ENCODE measurements at places on chromosomes 1 and 21. TPM values are rescaled to one million over a fixed set of nuclear protein-coding genes. Genes with fewer than 3 reads are reported as not detected.
A peak's percentile ranks its signal among the peaks of the same experiment; 100 is the strongest.

GRCh38 chr1:80154176-80154575 lies 1147.6 kb upstream of the ADGRL4 start:
- DNase-seq: no peak
- no peaks in the 10 kb centered on the region for H3K36me3 ChIP-seq
- no peaks in the 10 kb centered on the region for H3K27me3 ChIP-seq
- no peak overlapping the region for H3K27ac ChIP-seq
- no peak overlapping the region for H3K4me3 ChIP-seq

DNA sequence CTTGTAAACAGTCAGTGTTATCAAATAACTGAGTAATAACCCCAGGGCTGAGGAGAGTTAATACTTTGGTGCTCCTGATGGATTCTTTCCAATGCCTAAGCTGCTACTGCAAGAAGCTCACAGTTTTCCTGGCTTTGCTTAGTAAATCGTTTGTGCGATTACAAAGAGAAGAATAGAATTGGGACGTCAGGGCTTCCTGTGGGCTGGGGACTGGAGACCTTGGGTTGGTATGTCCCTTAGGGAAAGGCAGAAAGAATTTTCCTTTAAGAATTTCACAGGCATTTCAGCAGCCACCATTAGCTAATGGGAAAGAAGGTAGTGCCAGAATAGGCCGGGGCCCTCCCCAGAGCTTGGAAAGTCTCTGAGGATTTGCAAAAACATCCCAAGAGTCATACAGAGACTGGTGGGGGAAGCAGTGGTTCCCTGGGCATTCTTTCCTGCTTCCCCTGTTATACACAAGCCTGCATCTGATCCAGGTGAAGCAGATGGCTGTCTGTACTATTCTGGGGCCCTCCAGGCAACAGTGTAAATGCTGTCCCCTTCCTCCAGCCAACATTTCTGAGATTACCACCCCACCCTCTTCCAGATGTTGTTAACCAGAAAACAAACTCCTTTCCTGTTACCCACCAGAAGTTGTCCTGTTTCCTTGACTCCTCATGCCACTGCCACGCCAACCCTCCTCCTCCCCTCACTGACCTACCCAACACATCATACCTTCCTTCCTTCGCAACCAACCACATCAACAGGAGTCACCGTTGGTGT lies 40.2 kb downstream of the PLXNA2 start:
- H3K27ac ChIP-seq: peak overlapping the region; percentile 54
- no peak overlapping the region for H3K4me3 ChIP-seq
- DNase-seq: no peak
- peaks cover 37% of the 10 kb centered on the region for H3K4me1 ChIP-seq

GRCh38 chr1:145926686-145927062 lies 610 bp downstream of the RBM8A start:
- no peaks in the 10 kb centered on the region for H3K27me3 ChIP-seq
- H3K4me1 ChIP-seq: peaks cover 14% of the 10 kb centered on the region
- peaks cover 45% of the 10 kb centered on the region for H3K36me3 ChIP-seq
- H3K27ac ChIP-seq: peak overlapping the region; percentile 98
- H3K4me3 ChIP-seq: peak overlapping the region; percentile 78

RGS13 gene
- total RNA-seq: not detected

- H3K27ac ChIP-seq: peak overlapping the region; percentile 86
- H3K4me3 ChIP-seq: peak overlapping the region; percentile 19
- no peak for DNase-seq
- H3K27me3 ChIP-seq: no peaks in the 10 kb centered on the region
- H3K4me1 ChIP-seq: peaks cover 54% of the 10 kb centered on the region
These were observed 37.3 kb downstream of the MACO1 start for GRCh38 chr1:25468033-25468432.

DNA sequence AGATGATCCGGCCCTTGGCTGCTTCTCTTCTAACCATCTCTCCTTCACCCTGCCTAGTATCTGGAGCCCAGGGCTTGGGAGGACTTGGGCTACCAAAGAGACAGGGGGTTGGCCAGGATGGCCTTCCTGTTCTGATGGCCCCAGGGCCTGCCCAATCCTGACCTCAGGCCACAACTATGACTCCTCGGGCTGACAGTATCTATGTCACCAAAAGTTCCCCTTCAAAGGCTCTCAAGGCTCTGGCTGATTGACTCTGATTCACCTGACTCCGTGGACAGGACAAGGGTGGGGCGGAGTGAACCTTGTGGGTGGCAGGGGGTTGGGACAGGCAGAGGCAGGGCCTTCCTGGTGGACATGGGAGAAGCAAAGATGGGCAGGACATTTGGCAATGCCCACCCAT lies 12.7 kb downstream of the MEF2D start:
- peak overlapping the region; percentile 98 for H3K4me3 ChIP-seq
- H3K36me3 ChIP-seq: peaks cover 28% of the 10 kb centered on the region
- H3K4me1 ChIP-seq: peaks cover 91% of the 10 kb centered on the region
- DNase-seq: no peak
- no peaks in the 10 kb centered on the region for H3K27me3 ChIP-seq

SLAMF9 gene
- not detected for total RNA-seq

- peaks cover 22% of the 10 kb centered on the region for H3K36me3 ChIP-seq
- DNase-seq: no peak
- H3K27ac ChIP-seq: no peak overlapping the region
- peaks cover 6% of the 10 kb centered on the region for H3K4me1 ChIP-seq
- H3K27me3 ChIP-seq: no peaks in the 10 kb centered on the region
- H3K4me3 ChIP-seq: no peak overlapping the region
These were observed 43.0 kb downstream of the LYST start for GRCh38 chr1:235823684-235824083.

AQP10 gene
- total RNA-seq: not detected

GRCh38 chr21:30337772-30338171 lies 278 bp upstream of the KRTAP27-1 start:
- no peak for DNase-seq
- H3K36me3 ChIP-seq: no peaks in the 10 kb centered on the region
- no peak overlapping the region for H3K27ac ChIP-seq
- no peaks in the 10 kb centered on the region for H3K27me3 ChIP-seq
- H3K4me1 ChIP-seq: no peaks in the 10 kb centered on the region
- no peak overlapping the region for H3K4me3 ChIP-seq

DNA sequence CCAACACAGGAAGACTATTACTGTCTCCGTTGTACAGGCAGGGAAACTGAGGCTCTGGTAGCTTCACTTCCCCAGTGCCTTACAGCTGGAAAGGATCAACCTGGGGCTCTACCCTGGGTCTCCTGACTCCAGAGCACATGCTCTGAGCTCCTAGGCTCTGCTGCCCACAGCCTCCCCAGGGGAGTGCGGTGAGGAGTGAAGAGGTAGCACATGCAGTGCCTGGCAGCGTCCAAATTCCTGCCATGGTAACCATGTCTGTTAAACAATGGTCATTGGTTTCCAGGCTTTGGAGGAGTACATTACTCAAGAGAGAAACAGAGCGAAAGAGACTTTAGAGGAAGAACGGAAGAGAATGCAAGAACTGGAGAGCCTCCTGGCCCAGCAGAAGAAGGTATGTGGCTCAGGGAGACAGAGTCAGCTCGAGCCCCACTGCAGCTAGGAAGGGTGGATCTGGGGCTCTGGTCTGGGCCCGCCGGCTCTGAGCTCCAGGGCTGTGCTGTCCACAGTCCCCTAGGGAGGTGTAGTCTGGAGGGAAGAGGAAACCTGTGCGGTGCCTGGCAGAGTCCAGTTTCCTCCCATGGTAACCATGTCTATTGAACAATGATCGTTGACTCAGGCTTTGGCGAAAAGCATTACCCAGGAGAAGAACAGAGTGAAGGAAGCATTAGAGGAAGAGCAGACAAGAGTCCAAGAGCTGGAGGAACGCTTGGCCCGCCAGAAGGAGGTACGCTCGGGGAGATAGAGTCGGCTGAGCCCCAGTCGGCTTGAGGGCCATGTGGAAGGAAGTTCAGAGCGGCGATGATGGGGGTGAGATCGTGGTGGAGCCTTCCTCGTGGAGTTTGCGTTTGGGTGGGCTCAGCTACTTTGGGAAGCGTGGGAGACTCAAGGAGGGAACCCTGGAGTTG lies 64.6 kb upstream of the EFHD2 start:
- DNase-seq: no peak
- no peaks in the 10 kb centered on the region for H3K36me3 ChIP-seq
- H3K27me3 ChIP-seq: peaks cover 2% of the 10 kb centered on the region
- H3K4me3 ChIP-seq: no peak overlapping the region
- no peaks in the 10 kb centered on the region for H3K4me1 ChIP-seq

NENF gene
- total RNA-seq: 74.9 TPM

DCST2 gene
- total RNA-seq: 0.56 TPM

- H3K4me1 ChIP-seq: peaks cover 27% of the 10 kb centered on the region
- H3K36me3 ChIP-seq: no peaks in the 10 kb centered on the region
- DNase-seq: no peak
These were observed 102.2 kb upstream of the GADD45A start for GRCh38 chr1:67582625-67583461.

DNA sequence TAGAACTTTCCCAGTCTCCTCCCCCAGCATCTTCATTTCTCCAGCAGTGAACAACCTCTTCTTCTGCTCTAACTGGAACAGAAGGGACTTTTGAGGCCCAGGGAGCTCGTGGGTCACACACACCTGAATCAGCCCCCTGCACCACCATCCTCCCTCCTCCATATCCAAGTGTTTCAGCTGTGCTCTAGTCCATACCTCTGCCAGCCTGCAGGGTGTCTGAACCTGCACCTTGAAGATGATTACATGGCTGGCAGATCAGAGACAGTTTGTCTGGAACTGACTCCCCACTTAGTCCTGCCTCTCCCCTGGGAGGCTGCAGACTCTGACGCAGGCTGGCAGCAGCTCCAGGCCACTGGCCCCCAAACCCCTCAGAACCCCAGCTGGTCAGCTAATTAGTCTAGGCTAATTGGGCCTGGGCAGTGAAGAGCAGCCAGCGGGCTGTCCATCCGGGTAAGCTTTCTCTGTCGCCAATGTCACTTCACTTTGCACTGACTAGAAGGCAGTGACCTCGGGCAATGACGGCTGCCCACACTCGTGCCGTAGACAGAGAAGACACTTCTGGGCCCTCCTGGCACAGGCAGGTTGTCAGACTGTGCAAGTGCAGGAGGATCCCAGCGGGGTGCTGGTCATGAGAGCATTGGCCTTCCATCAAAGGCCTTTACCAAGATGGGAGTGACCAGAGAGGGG lies 12.2 kb downstream of the CAMK1G start:
- H3K27me3 ChIP-seq: peaks cover 2% of the 10 kb centered on the region
- H3K27ac ChIP-seq: no peak overlapping the region
- H3K36me3 ChIP-seq: no peaks in the 10 kb centered on the region
- H3K4me3 ChIP-seq: no peak overlapping the region

- no peaks in the 10 kb centered on the region for H3K4me1 ChIP-seq
- no peak overlapping the region for H3K4me3 ChIP-seq
- no peaks in the 10 kb centered on the region for H3K27me3 ChIP-seq
- DNase-seq: no peak
- no peak overlapping the region for H3K27ac ChIP-seq
These were observed 275.7 kb downstream of the HLX start for GRCh38 chr1:221154932-221155331.

- no peaks in the 10 kb centered on the region for H3K36me3 ChIP-seq
- no peaks in the 10 kb centered on the region for H3K27me3 ChIP-seq
- H3K4me1 ChIP-seq: no peaks in the 10 kb centered on the region
- DNase-seq: no peak
- no peak overlapping the region for H3K4me3 ChIP-seq
These were observed 74.5 kb downstream of the LRRN2 start for GRCh38 chr1:204611036-204611435.

GRCh38 chr1:83994111-83994510 lies 4.8 kb downstream of the TTLL7 start:
- H3K4me1 ChIP-seq: no peaks in the 10 kb centered on the region
- DNase-seq: no peak
- no peaks in the 10 kb centered on the region for H3K36me3 ChIP-seq
- H3K4me3 ChIP-seq: no peak overlapping the region
- H3K27ac ChIP-seq: no peak overlapping the region
- no peaks in the 10 kb centered on the region for H3K27me3 ChIP-seq

OPN3 gene
- total RNA-seq: 4.1 TPM

DNA sequence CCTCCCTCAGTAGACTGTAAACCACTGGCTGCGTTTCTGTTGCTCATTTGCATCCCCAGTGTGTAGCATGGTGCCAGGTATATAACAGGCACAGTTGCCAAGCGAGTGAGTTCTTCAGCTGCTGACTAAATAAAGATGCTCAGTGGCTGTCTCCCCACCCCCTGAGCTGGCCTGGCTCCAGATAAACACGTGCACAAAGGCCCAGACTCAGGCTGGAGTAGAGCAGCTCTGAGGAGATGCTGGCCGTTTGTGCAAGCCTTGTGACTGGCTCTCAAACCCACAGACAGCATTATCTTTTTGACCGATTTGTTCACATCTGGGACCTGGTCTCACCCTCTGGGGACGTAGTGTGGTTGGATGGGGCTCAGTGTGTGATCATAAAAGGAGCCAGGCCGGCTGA lies 7.1 kb downstream of the CHRNB2 start:
- no peak overlapping the region for H3K4me3 ChIP-seq
- DNase-seq: no peak
- no peaks in the 10 kb centered on the region for H3K27me3 ChIP-seq
- no peak overlapping the region for H3K27ac ChIP-seq
- no peaks in the 10 kb centered on the region for H3K4me1 ChIP-seq

ETV3L gene
- not detected for total RNA-seq

DNA sequence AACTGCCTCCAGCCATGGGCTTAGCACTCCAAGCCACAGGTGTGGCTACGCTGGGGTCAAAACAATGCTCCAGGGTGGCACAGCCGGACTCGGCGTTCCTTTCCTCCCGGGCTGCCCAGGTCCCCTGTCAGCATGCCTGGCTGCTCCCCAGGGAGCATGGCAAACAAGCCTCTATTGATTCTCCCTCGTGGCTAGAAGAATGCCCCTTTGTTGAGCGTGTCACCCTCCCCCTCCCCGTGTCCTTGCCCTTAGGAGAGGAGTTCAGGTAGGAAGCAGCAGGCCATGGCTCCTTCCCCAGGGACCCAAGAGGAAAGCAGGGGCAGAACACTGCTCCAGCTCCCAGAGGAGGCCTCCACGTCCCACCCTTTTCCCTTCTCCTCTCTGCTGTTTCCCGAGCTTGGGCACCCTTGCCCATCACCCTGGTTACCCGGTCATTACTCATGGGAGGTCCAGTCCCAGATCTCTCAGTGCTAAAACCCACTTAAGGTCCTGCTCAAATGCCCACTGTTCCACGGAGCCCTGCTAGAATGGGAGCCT lies 57.4 kb upstream of the CITED4 start:
- no peaks in the 10 kb centered on the region for H3K4me1 ChIP-seq
- no peak for DNase-seq
- no peak overlapping the region for H3K4me3 ChIP-seq
- no peaks in the 10 kb centered on the region for H3K27me3 ChIP-seq

DNA sequence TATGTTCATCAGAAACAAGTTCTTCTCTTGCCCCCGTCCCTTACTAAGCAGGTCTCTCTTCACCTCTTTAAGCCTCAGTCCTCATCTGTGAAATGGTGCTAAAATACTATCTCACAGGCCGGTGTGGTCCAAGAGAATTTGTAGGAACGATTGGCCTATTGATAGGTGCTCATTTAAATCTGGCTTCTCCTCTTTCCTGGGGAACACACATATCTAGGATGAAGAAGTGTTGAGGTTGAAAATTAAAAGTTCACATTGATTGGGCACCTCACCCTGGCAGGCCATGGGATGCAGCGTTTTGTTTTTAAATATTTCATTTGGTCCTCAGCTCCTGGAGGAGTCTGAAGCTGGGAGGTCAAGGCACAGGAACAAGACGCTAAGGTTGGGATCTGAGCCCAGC lies 8.9 kb upstream of the TAS1R2 start:
- no peak overlapping the region for H3K27ac ChIP-seq
- no peak for DNase-seq
- H3K27me3 ChIP-seq: no peaks in the 10 kb centered on the region
- H3K36me3 ChIP-seq: peaks cover 16% of the 10 kb centered on the region
